ENCODE measurements at places on chromosomes 7 and 10.
A peak's percentile ranks its signal among the peaks of the same experiment; 100 is the strongest.

- DNase-seq: no peak
These were observed 33.8 kb downstream of the MKI67 start for GRCh38 chr10:128092454-128092853.

DNA sequence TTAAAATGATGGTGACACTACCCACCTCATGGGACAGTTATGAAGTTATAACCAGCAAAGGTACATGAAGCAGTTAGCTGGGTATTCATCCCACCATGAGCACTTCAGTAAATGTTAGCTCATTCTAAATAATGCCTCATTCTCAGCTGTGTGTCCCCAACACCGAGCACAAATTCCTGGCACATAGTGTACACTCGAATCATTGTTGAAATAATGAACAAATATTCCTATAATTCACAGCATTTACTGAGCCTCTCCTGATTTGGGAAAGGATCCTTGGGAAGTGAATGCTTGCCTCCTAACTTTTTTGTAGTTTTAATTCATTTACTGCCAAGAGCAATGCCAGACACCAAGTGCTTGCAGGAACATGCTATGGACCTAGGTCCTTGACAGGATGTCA is 235.2 kb downstream of the DGKI start:
- DNase-seq: no peak

- DNase-seq: peak; percentile 74
These were observed 229.5 kb downstream of the PTPRN2 start for GRCh38 chr7:158357898-158358821.

GRCh38 chr7:44678471-44679179 is 70.0 kb upstream of the ZMIZ2 start:
- no peak for DNase-seq

DNA sequence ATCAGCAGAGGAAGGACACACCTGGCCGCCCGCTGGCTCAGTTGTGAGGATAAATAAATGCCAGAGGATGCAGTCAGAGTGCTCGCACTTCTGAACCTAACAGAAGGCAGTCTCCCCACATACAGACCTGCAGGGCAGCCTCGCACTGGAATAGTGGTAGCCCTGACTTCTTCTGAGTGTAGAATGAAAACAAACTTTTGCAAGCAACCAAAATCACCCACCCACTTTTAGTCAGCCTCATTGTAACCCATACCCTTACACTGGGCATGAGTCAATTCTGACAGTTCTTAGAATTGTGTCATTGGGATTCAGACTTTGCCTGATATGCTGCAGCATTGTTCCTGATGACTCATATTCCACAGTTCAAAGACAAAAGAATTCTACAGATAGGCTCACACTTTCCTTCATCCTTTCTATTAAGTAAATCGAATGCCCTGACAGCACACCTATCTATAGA is 167.0 kb upstream of the CDK1 start:
- DNase-seq: no peak

DNA sequence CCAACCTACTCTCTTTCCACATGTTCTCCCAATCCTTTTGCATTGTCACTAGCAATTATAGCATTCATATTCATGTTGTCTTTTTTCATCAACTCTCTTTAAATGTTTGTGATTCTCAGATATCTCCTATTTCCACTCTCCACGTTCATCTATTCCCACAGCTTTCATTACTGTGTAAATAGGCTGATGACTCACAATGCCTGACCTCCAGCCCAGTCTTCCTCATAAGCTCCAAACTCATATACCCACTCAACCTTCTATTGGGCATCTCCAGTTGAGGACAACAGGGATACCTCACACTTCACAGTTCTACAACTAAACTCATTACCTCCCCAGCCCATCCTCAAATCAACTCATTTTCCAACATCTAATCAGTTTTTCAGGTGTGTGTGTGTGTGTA is 194.1 kb downstream of the DGKI start:
- no peak for DNase-seq

GRCh38 chr7:131568970-131569369 is 12.5 kb upstream of the PODXL start:
- DNase-seq: no peak

Measured in dorsolateral prefrontal cortex (tissue), 122 donors.